ENCODE measurements at places on chromosomes 6 and 20. TPM values are rescaled to one million over a fixed set of nuclear protein-coding genes. Genes with fewer than 3 reads are reported as not detected.

SLC4A11 gene
- 0.45 TPM for polyA plus RNA-seq

NNAT gene
- 18.6 TPM for polyA plus RNA-seq

DNA sequence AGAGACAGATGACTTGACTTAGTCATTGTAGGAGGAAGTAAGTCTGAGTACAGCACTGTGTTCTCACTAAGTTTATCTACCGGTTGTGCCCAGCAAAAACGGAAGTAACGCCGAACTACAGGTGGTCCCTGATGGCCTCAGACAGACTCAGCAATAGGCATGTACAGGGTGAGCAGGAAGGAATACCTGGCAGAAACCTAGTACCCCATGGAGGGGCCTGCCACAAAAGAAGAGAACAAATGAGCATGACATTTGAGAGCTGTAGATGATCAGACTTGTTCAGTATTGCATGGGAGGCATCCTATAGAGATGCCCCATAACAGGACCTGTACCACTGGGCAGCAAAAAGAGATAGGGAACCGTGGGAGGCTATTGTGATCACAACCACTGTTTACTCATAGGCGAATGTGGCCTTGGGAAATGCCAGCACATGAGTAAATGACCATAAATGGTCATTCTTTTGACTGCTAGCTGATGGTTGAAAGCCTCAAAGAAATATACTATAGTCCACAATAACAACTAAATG, 106.4 kb upstream of the TAB2 start:
- no peaks in the 10 kb centered on the region for H3K36me3 ChIP-seq
- H3K27ac ChIP-seq, result no peak overlapping the region
- H3K4me3 ChIP-seq, result no peak overlapping the region
- H3K27me3 ChIP-seq, result no peaks in the 10 kb centered on the region
- no peaks in the 10 kb centered on the region for H3K4me1 ChIP-seq

THBD gene
- 2.2 TPM for polyA plus RNA-seq

MATN4 gene
- 0.07 TPM for polyA plus RNA-seq

ZFP57 gene
- polyA plus RNA-seq, result not detected

DNA sequence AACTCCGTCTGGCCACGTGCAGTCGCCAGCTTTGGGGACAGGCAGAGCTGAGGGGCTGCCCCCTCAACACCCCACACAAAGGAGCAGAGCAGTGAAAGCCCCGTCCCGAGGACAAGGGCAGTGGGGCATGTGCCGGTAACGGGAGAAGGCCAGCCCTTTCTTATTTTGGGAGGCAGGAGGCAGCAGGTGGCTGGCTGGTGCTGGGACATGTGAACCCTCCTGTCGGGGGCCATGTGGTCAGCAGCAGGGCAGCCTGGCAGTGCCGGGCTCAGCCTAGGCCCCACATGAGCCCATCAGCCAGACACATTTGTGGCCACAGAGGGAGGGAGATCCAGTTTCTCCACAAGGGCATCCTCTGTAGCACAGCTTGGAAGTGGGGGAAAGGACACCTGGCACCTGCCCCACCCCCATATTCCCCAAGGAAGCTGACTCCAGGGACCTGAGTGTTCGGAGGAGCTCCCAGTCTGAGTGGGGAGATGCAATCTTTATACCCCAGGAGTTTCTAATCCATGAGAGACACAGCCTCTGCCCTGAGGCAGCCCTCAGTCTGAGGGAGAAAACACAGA, 137.6 kb downstream of the MRPL14 start:
- H3K4me3 ChIP-seq, result no peak overlapping the region
- H3K4me1 ChIP-seq, result peaks cover 4% of the 10 kb centered on the region
- no peaks in the 10 kb centered on the region for H3K27me3 ChIP-seq
- no peak overlapping the region for H3K27ac ChIP-seq
- no peak for DNase-seq
- H3K36me3 ChIP-seq, result no peaks in the 10 kb centered on the region

DNA sequence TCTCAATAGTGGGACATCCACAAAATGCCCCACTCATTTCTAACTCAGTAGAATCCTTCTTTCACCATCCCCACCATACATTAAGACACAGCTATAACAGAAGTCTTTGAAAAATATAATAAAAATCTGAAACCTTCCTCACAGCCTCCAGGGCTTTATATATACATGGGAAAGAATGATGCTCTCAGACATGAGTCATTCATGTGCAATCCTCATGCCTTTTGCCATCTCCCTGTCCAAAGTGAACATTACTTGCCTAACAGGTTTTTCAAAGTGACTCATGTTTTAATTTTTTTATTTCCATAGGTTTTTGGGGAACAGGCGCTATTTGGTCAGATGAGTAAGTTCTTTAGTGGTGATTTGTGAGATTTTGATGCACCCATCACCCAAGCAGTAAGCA, 162.7 kb downstream of the RALGAPA2 start:
- H3K4me1 ChIP-seq, result peaks cover 4% of the 10 kb centered on the region
- H3K27me3 ChIP-seq, result no peaks in the 10 kb centered on the region

DNA sequence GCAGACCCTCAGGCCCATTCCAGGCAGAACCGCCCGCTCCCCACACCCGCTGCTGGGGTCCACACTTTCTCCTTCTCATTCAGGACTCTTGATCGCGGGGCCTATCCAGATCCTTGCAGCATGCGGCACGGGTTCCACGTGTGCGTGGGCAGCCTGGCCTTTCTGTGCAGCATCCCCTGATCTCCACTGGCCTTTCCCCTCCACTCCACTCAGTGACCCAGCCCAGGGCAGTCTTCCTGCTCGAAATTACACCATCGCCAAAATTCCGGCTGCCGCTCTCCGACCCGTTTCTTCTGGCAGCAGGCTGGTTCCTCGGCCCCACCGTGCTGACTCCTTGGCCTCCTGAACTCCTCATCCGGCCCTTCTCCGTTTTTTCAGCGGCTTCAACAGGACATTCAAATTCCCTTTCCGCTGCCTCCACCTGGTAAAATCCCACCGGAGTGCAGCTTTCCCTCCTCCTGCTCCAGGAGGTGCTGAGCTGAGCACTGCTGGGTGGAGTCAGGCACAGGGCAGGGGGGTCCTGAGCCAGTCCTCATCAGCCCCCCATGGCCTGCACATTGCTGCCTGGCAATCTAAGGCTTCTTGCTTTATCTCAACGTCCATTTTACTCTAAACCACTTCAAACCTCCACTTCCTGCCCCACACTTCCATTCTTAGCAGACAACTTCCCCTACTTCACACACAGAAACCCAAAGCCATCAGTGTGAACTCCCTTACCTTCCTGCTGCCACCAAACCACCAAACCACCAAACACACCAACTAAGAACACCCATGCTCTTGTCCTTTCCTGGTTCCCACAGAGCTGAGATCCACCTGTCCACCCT, 9.0 kb downstream of the SFT2D1 start:
- H3K36me3 ChIP-seq, result peaks cover 42% of the 10 kb centered on the region
- H3K27me3 ChIP-seq, result no peaks in the 10 kb centered on the region
- H3K4me1 ChIP-seq, result peaks cover 2% of the 10 kb centered on the region
- H3K4me3 ChIP-seq, result no peak overlapping the region

DNA sequence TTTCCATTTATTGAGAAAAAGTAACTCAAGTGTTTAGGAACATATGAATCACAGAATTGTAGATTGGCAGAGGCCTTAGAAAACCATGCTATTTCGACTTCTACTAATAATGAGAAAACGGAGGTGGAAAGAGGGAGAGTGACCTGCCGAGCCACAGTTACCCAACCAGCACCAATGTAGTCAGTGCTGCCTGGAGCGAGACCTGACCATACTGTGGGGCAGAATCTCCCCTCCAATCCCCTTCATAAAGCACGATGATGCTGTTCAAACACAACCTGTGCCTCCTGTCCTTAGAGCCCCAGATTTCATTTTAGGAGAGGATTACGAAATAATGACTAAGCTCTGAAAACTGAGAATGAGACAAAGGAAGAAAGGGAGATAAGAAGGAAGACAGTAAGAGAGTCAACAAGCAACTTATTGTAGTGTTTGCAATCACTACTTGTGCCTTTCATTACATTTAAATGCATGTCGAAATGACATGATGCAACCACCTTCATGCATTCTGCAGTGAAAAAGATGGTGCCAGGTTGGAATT, 70.6 kb downstream of the ATXN1 start:
- H3K36me3 ChIP-seq, result no peaks in the 10 kb centered on the region
- no peak overlapping the region for H3K27ac ChIP-seq
- DNase-seq, result no peak
- no peaks in the 10 kb centered on the region for H3K4me1 ChIP-seq
- no peaks in the 10 kb centered on the region for H3K27me3 ChIP-seq

GRCh38 chr6:41976794-41977484, 35.3 kb upstream of the CCND3 start:
- H3K27ac ChIP-seq, result no peak overlapping the region
- no peak overlapping the region for H3K4me3 ChIP-seq
- no peaks in the 10 kb centered on the region for H3K36me3 ChIP-seq

DNA sequence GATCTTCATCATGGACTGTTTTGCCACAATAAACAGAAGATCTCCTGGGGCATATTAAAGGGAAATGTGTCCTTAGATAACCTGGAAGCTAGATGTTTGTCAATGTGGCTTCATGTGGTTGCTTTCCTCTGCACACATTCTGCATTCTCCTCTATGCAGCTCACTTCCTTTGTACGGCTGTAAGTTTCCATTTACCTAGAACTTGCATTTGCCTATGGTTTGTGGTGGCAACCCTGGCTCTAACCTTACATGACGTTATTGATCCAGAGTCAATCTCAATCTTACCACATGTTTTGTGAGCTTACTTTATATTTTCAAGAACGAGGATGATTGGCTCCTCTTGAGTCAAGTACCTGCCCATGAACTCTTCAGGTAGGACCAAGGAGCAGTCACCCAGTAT, 863.1 kb downstream of the MAFB start:
- no peaks in the 10 kb centered on the region for H3K27me3 ChIP-seq
- no peak overlapping the region for H3K4me3 ChIP-seq
- H3K4me1 ChIP-seq, result no peaks in the 10 kb centered on the region

DNA sequence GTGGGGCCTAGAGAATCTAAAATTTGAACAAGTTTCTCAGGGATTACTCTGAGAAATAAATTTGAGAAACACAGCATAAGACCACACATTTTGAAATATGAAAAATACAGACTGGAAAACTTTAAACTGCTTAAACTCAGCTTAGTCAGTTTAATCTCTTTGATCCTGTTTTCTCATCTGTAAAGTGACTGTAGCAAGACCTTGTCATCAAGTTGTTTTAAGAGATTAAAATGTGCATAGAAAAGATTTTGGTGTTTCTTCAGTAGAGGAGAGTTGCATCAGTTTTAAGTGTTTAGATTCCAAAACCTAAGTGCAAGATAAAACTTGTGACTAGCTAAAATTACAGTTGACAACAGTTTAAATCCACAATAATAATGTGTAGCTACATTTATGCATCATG, 8.1 kb upstream of the BCKDHB start:
- H3K4me3 ChIP-seq, result no peak overlapping the region
- no peak for DNase-seq
- no peak overlapping the region for H3K27ac ChIP-seq

- no peaks in the 10 kb centered on the region for H3K4me1 ChIP-seq
- H3K27me3 ChIP-seq, result peaks cover 2% of the 10 kb centered on the region
- no peak overlapping the region for H3K4me3 ChIP-seq
Observed at GRCh38 chr20:32988008-32988407, 16.2 kb downstream of the SUN5 start.

FABP7 gene
- polyA plus RNA-seq, result 0.10 TPM

- no peak overlapping the region for H3K27ac ChIP-seq
- no peaks in the 10 kb centered on the region for H3K27me3 ChIP-seq
- H3K4me3 ChIP-seq, result no peak overlapping the region
- no peaks in the 10 kb centered on the region for H3K4me1 ChIP-seq
Observed at GRCh38 chr6:163207431-163208383, 206.8 kb upstream of the QKI start.

WFDC5 gene
- not detected for polyA plus RNA-seq

GRCh38 chr6:79201983-79202382, 32.5 kb downstream of the HMGN3 start:
- no peak overlapping the region for H3K4me3 ChIP-seq
- no peak for DNase-seq
- H3K4me1 ChIP-seq, result no peaks in the 10 kb centered on the region
- no peaks in the 10 kb centered on the region for H3K27me3 ChIP-seq
- peaks cover 3% of the 10 kb centered on the region for H3K36me3 ChIP-seq

GRCh38 chr20:3818155-3819151, 1.9 kb upstream of the AP5S1 start:
- peaks cover 30% of the 10 kb centered on the region for H3K4me1 ChIP-seq
- H3K27ac ChIP-seq, result peak overlapping the region; percentile 98

DNA sequence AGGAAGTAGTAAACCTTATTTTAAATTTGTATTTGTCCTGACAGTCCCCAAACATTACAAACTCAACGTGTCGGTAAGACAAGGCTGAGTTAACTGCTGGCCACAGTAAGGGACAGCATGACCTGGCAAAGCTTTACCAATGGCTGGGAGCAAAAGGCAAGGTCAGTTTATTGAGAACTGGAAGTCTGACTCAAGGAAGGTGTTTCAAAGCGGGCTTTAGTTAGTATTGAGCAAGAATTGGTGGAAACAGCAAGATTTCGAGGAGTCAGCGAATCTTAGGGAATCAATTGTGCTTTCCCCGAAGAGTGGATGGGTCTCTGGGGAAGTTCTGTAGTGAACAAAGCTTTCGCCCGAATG, 885 bp upstream of the GZF1 start:
- H3K4me3 ChIP-seq, result peak overlapping the region; percentile 49
- H3K36me3 ChIP-seq, result no peaks in the 10 kb centered on the region
- H3K4me1 ChIP-seq, result peaks cover 6% of the 10 kb centered on the region
- H3K27me3 ChIP-seq, result no peaks in the 10 kb centered on the region

RSPH4A gene
- 0.12 TPM for polyA plus RNA-seq

GRCh38 chr6:20213271-20213798, 1.1 kb upstream of the MBOAT1 start:
- peak overlapping the region; percentile 92 for H3K27ac ChIP-seq
- H3K4me1 ChIP-seq, result peaks cover 3% of the 10 kb centered on the region
- H3K27me3 ChIP-seq, result no peaks in the 10 kb centered on the region
- no peaks in the 10 kb centered on the region for H3K36me3 ChIP-seq
- peak overlapping the region; percentile 87 for H3K4me3 ChIP-seq

GRCh38 chr20:20480126-20480525, 112.2 kb downstream of the INSM1 start:
- no peak overlapping the region for H3K27ac ChIP-seq
- H3K4me1 ChIP-seq, result no peaks in the 10 kb centered on the region

DNA sequence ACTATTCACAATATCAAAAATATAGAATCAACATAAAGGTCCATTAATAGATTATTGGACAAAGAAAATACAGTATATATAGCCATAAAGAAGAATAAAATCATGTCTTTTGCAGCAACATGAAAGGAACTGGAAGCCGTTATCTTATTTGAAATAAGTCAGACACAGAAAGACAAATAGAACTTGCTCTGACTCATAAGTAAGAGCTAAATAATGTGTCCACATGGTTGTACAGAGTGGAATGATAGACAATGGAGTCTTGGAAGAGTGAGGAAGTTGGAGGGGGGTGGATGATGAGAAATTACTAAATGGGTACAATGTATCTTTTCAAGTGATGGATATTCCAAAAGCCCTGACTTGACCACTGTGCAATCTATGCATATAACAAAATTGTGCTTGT, 613.5 kb downstream of the PHF3 start:
- H3K27ac ChIP-seq, result no peak overlapping the region
- H3K4me1 ChIP-seq, result no peaks in the 10 kb centered on the region
- no peak overlapping the region for H3K4me3 ChIP-seq
